ENCODE measurements at places on chromosomes 7 and 10. TPM values are rescaled to one million over a fixed set of nuclear protein-coding genes. Genes with fewer than 3 reads are reported as not detected.

- DNase-seq, result no peak
These were observed 37.3 kb upstream of the SLC29A3 start for GRCh38 chr10:71281646-71282322.

GRCh38 chr10:75472685-75473084 is 41.3 kb downstream of the LRMDA start:
- DNase-seq, result no peak

GRCh38 chr7:825386-825785 is 6.9 kb upstream of the SUN1 start:
- no peak for DNase-seq

GRCh38 chr7:73708961-73709549 is 10.4 kb downstream of the STX1A start:
- DNase-seq, result no peak

GRCh38 chr10:103546401-103546800 is 52.9 kb downstream of the NEURL1 start:
- no peak for DNase-seq

GRCh38 chr7:139563856-139564255 is 40.4 kb downstream of the CLEC2L start:
- no peak for DNase-seq

GRCh38 chr10:29317423-29318021 is 28.7 kb downstream of the LYZL1 start:
- DNase-seq, result no peak

DNA sequence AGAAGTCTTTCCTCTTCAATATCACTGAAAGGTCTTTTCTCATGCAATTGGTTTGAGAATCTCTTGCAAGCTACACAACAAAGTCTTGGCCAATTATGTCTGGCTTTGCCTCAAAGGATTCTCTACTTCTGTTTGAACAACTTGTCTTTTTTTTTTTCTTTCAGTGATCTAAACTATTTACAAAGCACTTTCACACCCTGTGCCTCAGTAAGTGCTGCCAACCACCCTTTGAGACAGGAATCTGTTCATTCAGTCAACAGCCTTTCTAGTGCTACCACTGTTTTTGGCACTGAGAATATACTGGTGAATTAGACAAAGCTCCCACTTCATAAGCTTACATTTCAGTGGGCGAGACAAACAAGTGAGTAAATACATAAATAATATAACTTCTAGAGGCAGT is 26.9 kb upstream of the SDK1 start:
- DNase-seq, result no peak

DNA sequence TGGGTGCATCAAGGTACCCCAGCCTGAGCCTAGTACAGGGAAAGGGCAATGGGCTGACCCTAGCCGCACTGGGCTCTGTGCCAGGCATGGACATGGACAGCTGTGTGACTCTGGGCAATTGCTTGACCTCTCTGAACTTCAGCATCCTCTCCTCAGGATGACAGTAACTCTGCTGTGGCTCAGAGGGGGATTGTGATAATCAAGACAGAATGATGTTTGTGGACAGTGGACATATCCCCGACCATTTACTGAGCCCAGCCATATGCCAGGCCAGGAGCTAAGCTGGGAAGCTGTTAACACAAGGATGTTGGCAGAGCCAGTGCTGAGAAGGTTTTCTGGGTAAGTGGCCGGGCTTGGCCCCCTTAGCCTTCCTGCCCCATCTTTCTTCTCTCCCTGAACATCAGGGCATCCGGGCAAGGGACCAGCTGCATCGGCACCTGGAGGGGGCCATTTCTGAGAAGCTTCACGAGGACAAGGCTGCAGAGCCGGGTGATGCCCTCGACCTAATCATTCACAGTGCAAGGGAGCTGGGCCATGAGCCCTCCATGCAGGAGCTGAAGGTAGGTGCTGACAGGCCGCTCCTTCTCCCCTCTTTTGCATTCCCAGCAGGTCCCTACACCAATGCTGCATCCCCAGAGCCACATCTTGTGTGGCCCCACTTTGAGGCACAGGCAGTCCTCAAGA is 3.5 kb downstream of the CYP26C1 start:
- DNase-seq, result no peak

GRCh38 chr10:44870031-44870430 is 41.1 kb upstream of the TMEM72 start:
- DNase-seq, result no peak

DNA sequence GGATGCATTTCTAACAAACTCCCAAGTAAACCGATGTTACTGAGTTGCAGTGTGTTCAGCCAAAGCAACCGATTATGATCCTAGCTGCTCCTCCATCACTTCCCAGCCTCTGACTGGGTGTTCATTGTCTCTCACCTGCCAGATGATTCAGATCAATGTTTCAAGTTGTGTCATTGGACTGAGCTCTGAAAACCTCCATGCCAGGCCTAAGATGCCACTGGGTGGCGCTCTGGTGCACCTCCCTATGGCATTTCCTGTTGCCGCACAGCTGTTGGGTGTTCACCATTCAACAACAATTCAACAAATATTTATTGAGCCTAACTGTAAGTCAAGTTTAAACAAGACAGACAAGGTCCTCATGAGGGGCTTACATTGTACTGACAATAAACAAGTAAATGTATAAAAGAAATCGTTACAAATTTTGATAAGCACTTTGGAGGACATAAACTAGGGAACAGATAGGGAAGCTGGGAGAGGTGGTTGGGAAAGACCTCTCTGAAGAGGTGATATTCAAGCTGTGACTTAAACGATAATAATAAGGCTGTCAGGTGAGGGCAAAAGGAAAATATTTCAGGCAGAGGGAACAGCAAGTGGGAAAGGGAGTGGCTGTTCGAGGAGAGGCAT is 22.8 kb downstream of the RGR start:
- no peak for DNase-seq

DNA sequence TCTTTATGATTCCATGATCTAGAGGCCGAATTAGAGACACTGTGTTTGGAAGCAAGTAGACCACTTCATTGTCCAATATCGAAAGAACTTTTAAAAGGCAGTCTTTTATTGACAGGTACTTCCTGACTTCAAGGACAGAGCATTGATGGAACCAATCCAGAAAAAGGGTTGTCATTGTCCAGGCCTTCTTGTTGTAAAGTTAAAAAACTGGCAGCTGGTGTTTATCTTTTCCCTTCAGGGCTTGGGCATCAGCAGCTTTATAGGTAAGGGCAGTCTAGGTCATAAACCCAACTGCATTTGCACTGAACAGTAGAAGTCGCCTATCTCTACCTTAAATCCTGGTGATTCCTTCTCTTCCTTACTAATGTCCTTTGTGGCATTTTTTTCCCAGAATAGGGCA is 95.6 kb downstream of the ST7 start:
- no peak for DNase-seq

DNA sequence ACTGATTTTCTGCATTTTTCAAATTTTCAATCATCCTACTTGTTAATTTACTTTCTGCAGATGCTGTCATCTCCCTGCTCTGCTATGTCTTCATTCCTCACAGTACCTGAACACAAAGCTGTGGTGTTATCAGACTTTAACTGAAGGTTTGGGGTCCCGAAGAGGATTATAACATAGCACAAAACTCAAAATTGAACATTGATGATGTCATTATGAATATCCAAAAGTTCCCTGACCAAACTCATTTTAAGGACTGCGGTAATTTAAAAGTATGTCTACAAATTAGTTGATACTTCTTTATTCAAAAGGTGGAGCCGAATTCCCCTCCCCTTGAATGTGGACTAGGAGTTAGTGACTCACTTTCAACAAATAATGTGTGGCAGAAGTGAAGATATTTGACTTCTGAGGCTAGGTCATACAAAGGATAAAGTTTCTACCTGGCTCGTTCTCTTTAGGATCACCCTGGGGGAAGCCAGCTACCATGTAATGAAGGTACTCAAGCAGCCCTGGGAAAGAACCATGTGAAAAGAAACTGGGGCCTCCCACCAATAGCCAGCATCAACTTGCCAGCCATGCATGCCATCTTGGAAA is 6.4 kb upstream of the ENTPD7 start:
- DNase-seq, result no peak

DNA sequence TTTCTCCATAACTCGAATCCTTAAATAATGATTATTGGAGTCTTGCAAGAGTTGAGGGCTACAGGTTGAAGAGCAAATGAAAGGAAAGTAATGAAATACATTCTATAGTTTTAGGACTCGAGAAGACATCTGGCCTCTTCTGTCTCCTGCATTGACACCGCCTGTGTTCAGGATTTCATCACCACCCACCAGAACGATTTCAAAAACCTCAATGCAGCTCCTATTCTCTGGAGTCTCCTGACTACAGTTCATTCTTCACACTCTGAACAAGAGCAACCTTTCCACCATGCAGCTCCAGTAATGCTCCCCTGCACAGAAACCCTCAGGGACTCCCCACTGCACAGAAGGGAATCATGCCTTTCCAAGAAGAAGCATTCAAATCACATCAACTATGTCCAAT is 5.5 kb downstream of the IL15RA start:
- DNase-seq, result no peak

GRCh38 chr10:24382045-24382444 is 173.1 kb downstream of the KIAA1217 start:
- DNase-seq, result no peak

GRCh38 chr7:2142386-2142785 is 90.4 kb downstream of the MAD1L1 start:
- DNase-seq, result no peak

Gene UNC5B
- polyA plus RNA-seq, result 11.6 TPM

Gene CLRN3
- polyA plus RNA-seq, result not detected

Gene WEE2
- 0.22 TPM for polyA plus RNA-seq

Gene MMD2
- polyA plus RNA-seq, result not detected

Gene NME8
- not detected for polyA plus RNA-seq

Data from hindlimb muscle (tissue), 1 donor.